Activated CD4-positive, alpha-beta T cell treated with anti-CD3 and anti-CD28 coated beads, Interleukin-2, amount 10 ng/mL, durations not matched to agents 7 days and 5 days (primary cell): ENCODE measurements at places on chromosomes 2 and 18.

DNA sequence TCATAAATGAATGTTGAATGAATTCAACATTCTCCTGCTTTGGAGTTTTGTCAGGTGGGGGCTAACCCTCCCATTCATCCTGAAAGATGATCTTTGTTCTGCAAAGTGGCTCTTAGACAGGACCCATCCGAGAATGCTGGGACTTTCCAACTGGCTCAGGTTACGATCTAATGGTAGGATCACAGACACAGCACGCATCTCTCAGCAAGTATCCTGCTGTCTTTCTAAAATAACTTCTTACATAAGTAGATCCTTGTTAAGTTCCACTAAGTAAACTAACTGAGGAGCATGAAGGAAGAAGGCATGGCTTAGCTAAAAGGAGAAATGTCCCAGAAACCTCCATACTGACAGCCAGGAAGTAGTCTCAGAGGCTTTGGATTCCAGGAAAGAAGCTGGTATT, 23.7 kb downstream of the CYP27A1 start:
- H3K4me3 ChIP-seq: no peak overlapping the region
- no peaks in the 10 kb centered on the region for H3K36me3 ChIP-seq
- peaks cover 13% of the 10 kb centered on the region for H3K4me1 ChIP-seq
- peaks cover 35% of the 10 kb centered on the region for H3K27me3 ChIP-seq
- no peak for DNase-seq
- H3K27ac ChIP-seq: no peak overlapping the region

DNA sequence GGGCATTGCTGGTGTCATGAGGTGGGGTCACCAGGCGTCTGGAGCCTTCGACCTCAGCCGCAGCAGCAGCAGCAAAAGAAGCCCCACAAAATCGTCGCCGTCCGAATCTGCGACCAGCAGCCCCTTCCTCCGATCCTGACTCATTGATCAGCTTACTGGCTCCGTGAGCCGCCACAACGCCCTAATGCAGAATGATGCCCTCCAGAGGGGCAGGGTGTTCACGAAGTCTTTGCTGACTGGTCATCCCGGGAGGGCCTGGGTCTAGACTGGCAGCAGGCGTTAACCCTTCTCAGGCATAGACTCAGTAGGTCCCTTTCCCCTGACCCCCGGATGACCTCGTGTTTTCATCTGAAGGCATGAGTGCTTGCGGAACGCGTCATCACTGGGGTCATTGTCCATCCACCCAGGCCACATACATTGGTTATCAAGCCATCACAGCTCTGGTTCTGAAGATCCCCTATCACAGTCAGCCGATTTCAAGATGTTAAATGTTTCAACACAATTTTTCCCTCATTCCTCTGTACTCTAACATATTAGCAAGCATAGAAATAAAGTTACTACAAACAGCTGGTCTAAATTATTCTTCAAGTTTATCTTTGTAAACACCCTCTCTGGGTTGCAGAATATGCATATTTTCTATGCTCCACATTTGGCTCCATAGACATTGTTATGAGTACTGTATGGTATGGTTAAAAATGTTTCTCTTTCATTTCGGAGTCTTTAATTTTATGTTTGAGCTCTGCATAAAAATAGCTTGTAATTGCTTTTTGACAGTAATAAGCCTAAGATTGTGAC, 83.3 kb upstream of the SALL3 start:
- H3K27me3 ChIP-seq: no peaks in the 10 kb centered on the region
- no peak overlapping the region for H3K4me3 ChIP-seq
- DNase-seq: no peak
- H3K27ac ChIP-seq: no peak overlapping the region
- H3K4me1 ChIP-seq: no peaks in the 10 kb centered on the region
- no peaks in the 10 kb centered on the region for H3K36me3 ChIP-seq

DNA sequence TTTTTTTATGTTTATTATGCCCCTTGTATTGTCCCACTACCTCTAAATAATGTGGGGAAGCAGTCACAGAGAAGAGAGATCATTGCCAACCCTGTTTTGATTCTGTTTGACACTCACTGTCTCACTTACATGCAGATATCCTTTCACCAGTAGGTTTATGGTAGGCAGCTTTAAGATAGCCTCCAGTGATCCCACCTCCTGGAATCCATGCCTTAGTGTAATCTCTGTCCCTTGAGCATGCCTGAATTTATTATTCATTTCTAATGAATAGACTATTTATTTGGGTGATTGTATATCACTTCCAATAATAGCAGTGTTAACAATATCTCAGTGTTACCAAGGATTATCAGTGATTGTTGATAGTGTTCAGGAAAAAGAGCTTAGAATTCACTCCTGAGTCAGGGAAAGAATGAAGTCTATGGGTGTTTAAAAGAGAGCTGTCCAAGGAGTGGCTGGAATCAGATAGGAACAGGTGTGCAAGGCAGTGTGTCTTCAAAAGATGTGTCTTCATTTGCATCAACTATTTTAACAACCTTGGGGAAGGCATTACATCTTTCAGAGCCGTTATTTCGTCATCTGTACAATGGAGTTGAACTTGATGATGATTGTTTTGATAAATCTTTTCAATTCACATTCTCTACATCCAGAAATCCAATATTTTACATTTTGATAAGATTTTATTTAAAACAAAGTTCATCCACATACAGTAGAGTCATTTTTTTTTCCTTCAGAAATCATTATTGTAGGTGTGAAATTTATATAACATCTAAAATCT, 31.9 kb downstream of the PKP4 start:
- no peak for DNase-seq
- no peak overlapping the region for H3K4me3 ChIP-seq
- peaks cover 2% of the 10 kb centered on the region for H3K36me3 ChIP-seq
- H3K27me3 ChIP-seq: no peaks in the 10 kb centered on the region
- H3K4me1 ChIP-seq: no peaks in the 10 kb centered on the region

- no peaks in the 10 kb centered on the region for H3K36me3 ChIP-seq
- no peak for DNase-seq
- no peak overlapping the region for H3K4me3 ChIP-seq
- H3K4me1 ChIP-seq: peaks cover 12% of the 10 kb centered on the region
- H3K27ac ChIP-seq: no peak overlapping the region
Measured at GRCh38 chr2:188292348-188293239, 920 bp downstream of the GULP1 start.

DNA sequence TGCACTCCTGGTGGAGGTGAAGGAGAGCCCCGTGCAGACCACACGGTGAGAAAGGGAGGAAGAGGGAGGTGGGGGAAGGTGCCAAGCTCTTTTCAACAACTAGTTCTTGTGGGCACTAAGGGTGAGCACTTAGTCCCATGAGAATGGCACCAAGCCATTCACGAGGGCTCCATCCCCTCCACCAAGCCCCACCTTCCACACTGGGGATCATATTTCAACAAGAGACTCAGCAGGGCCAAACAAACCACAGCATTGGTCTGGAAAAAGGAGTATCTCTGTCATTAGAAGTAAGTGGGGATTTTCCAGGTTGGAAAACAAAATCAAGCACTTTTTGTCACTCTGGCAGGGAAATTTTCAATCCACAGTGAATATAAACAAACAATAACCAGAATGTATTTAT, 38.4 kb downstream of the ZAP70 start:
- no peak overlapping the region for H3K4me3 ChIP-seq
- H3K36me3 ChIP-seq: peaks cover 10% of the 10 kb centered on the region
- H3K4me1 ChIP-seq: peaks cover 14% of the 10 kb centered on the region
- peak overlapping the region; percentile 64 for H3K27ac ChIP-seq

- H3K4me1 ChIP-seq: no peaks in the 10 kb centered on the region
- H3K27me3 ChIP-seq: no peaks in the 10 kb centered on the region
- H3K36me3 ChIP-seq: no peaks in the 10 kb centered on the region
- no peak overlapping the region for H3K27ac ChIP-seq
- DNase-seq: no peak
Measured at GRCh38 chr2:188414869-188415753, 123.4 kb downstream of the GULP1 start.

DNA sequence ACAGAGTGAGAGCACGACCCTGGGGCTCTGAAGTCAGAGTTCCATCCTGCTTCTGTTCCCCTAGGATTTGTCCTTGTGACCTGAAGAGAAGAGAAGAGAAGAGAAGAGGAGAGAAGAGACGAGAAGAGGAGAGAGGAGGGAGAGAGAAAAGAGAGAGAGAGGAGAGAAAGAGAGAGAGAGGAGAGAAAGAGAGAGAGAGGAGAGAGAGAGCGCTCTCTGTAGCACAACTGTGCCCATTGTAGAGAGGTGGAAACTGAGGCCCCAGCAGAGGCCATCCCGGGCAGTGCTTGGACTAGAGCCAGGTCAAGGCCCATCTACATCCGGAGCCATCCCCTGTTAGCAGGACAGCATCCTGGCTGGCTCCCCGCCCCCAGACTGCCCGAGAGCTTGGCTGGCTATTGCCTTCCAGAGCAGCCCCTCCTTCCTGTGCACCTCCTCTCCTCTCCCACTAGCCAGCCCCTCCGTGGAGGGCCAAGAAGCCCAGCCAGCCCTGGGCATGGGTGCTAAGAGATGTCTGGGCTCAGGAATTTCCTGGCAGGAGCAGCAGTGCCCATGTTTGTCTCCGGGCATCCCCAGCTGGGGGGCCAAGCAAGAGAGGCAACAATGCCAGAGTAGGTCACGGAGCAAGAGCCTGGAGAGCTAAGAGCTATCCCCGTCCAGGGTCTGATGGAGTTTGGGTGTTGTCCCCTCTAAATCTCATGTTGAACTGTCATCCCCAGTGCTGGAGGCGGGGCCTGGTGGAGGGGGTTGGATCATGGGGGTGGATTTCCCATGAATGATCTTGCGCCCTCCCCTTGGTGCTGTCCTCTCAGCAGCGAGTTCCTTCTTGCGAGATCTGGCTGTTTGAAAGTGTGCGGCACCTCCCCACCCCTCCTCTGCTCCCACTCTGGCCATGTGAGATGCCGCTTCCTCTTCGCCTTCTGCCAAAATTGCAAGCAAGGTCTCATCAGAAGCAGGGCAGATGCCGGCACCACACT, 18.2 kb upstream of the GPR55 start:
- H3K36me3 ChIP-seq: no peaks in the 10 kb centered on the region
- peak overlapping the region; percentile 37 for H3K4me3 ChIP-seq
- DNase-seq: peak; percentile 43
- H3K4me1 ChIP-seq: peaks cover 20% of the 10 kb centered on the region
- peak overlapping the region; percentile 72 for H3K27ac ChIP-seq

DNA sequence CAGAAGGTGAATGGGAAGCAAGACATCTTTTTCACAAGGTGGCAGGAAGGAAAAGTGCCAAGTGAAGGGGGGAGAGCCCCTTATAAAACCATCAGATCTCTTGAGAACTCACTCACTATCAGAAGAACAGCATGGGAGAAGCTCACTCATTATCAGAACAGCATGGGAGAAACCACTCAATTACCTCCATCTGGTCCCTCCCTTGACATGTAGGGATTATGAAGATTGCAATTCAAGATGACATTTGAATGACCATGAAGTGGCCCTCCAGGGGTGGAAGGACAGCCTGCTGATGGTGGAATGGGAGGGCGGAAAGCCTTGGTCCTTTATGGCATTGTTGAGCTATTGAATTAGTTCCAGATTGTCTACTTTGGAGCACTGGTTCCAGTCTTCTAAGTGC, 413.0 kb upstream of the MEX3C start:
- H3K4me1 ChIP-seq: no peaks in the 10 kb centered on the region
- H3K4me3 ChIP-seq: no peak overlapping the region
- no peaks in the 10 kb centered on the region for H3K36me3 ChIP-seq
- no peak overlapping the region for H3K27ac ChIP-seq
- H3K27me3 ChIP-seq: peaks cover 4% of the 10 kb centered on the region

DNA sequence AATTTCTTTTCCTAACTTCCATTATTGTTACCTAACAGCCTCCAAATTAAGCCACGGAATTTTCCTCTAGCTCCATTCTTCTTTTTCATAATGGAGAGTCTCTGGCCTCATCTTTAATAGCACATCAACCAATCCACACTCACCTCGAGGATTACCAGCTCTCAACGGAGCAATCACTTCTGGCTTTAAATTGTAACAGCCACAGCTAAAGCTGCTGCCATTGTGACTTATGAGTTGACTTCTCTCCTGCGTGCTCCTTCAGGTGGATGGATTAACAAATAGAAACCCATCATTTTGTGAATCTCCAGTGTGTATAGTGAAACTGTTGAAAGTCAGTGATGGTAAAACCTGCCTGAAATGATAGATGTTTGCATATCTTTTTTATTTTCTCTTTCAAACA, 24.9 kb upstream of the SLC5A7 start:
- no peaks in the 10 kb centered on the region for H3K36me3 ChIP-seq
- no peak overlapping the region for H3K27ac ChIP-seq
- H3K4me3 ChIP-seq: no peak overlapping the region
- DNase-seq: no peak
- H3K27me3 ChIP-seq: no peaks in the 10 kb centered on the region
- no peaks in the 10 kb centered on the region for H3K4me1 ChIP-seq

GRCh38 chr2:65686928-65687521, 254.6 kb upstream of the SPRED2 start:
- no peaks in the 10 kb centered on the region for H3K36me3 ChIP-seq
- no peak for DNase-seq
- no peaks in the 10 kb centered on the region for H3K4me1 ChIP-seq
- H3K4me3 ChIP-seq: no peak overlapping the region
- H3K27ac ChIP-seq: no peak overlapping the region
- peaks cover 11% of the 10 kb centered on the region for H3K27me3 ChIP-seq

- H3K27ac ChIP-seq: no peak overlapping the region
- DNase-seq: no peak
- H3K4me1 ChIP-seq: no peaks in the 10 kb centered on the region
- H3K4me3 ChIP-seq: no peak overlapping the region
- H3K27me3 ChIP-seq: no peaks in the 10 kb centered on the region
Measured at GRCh38 chr18:29250259-29250658, 1073.3 kb upstream of the CDH2 start.
